ENCODE measurements at places on chromosomes 1 and 21.

- DNase-seq, result peak; percentile 35
Measured at GRCh38 chr1:29584776-29585175, 348.5 kb downstream of the PTPRU start.

GRCh38 chr1:167333124-167333523 lies 112.4 kb downstream of the POU2F1 start:
- DNase-seq, result no peak

DNA sequence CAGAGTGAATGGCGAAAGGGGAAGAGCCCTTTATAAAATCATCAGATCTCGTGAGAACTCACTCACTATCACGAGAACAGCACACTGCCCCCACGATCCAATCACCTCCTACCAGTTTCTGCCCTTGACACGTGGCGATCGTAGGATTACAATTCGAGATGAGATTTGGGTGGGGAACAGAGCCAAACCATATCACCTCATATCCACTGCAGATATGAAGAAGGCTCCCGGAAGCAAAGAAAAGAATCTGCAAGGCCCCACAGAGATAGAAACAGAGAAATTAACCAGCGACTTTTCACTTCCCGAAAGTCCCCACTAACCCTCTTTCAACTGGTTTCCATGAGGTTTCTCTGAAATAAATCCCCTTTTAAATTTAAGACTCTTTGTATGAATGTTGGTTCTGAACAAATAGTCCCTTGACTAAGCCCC lies 86.2 kb upstream of the IRF2BP2 start:
- no peak for DNase-seq

GRCh38 chr21:15895142-15896106 lies 165.6 kb downstream of the USP25 start:
- no peak for DNase-seq

DNA sequence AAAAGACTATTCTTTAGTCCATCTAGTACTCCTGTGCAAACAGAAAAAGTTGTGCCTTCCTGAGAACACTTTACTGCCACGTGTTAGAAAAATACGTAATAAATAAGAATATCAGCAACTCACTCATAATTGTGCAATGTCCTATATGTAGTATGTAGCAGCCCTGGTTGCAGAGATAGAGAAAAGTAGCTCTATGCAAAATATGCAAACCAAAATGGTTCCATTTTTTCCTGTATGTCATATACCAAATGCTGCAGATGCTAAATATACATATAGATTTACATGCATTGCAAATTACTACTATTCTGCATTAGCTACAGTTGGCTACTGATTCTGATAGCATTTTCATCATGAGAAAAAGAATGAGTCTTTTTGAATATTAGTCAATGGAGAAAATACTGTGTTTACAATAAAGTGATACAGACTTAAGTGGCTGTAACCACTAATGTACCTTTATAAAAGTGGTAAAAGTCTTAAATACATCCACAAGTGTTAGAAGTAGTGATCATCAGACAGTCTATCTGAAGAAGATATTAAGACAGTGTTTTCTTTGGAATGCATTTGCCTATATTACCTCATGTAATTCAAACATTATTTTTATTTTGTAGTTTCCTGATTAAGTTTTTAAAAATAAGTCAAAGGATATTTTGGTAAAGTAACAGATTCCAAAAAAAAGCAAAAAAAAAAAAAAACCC lies 19.8 kb downstream of the NME7 start:
- no peak for DNase-seq

DNA sequence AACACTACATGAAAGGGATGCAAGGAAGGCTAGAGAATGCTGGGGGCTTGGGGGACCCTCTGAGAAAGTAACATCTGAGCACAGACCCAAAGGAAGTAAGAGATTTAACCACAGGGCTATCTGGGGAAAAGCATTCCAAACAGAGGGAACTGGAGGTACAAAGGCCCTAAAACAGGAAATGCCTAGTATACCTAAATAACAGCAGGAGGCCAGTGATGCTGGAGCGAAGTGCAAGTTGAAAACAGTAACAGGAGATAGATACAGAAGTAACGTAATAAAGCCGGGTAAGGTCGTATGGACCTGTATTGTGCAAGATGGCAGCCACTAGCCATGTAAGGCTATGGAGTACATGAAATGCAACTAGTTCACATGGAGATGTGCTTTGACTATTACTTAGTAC lies 52.1 kb downstream of the CD34 start:
- DNase-seq, result peak; percentile 41

Data from endodermal cell (in vitro differentiated cells).